ENCODE measurements at places on chromosomes 5 and 9.

DNA sequence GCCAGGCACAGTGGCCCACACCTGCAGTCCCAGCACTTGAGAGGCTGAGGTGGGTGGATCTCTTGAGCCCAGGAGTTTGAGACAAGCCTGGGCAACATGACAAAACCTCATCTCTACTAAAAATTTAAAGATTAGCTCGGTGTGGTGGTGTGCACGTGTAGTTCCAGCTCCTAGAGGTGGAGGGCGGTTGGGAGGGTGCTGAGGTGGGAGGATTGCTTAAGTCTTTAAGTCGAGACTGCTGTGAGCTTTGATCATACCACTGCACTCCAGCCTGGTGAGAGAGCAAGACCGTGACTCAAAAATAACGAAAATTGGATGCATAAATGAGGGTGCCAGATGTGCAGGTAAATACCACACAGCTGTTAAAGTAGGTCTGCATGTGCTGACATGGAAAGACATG, 39.3 kb upstream of the TDRD7 start:
- no peak for DNase-seq

GRCh38 chr5:90201923-90202322, 207.6 kb downstream of the CETN3 start:
- DNase-seq = no peak

- no peak for DNase-seq
These were observed 40.0 kb downstream of the NACC2 start for GRCh38 chr9:136054798-136055714.

- DNase-seq = no peak
These were observed 176.7 kb upstream of the TBC1D2 start for GRCh38 chr9:98432134-98432533.

- no peak for DNase-seq
These were observed 5.9 kb upstream of the NFIL3 start for GRCh38 chr9:91429501-91429900.

All from activated CD4-positive, CD25-positive, alpha-beta regulatory T cell treated with anti-CD3 and anti-CD28 coated beads, Interleukin-2, amount 50 U/mL, for 72 hours (primary cell).